A549 treated with ZK216348 at 1 μM for 4 hours (cell line): ENCODE measurements at places on chromosomes 1 and 21. TPM values are rescaled to one million over a fixed set of nuclear protein-coding genes. Genes with fewer than 3 reads are reported as not detected.

Gene DFFA
- total RNA-seq, result 16.2 to 27.0 TPM (median 26.4 TPM) in 5 replicates

Gene IRF6
- 0.05 to 0.18 TPM (median 0.17 TPM) in 5 replicates for total RNA-seq

Gene RGS18
- not detected in 5 replicates for total RNA-seq

Gene OR2L8
- not detected in 5 replicates for total RNA-seq

Gene BSND
- not detected in 5 replicates for total RNA-seq

Gene KCNT2
- 0.08 to 0.10 TPM in 2 of 5 replicates, not detected in the others for total RNA-seq

Gene HCRTR1
- total RNA-seq, result not detected in 5 replicates

Gene ACBD3
- 16.3 to 30.1 TPM (median 27.0 TPM) in 5 replicates for total RNA-seq

Gene RUNX1
- total RNA-seq, result 6.5 to 11.3 TPM (median 8.6 TPM) in 5 replicates

Gene FCRL6
- not detected in 5 replicates for total RNA-seq

Gene TMEM125
- not detected in 5 replicates for total RNA-seq

Gene CSF3R
- not detected in 5 replicates for total RNA-seq

Gene GJA5
- total RNA-seq, result not detected in 5 replicates

Gene PRKAA2
- total RNA-seq, result 1.3 to 2.8 TPM (median 2.3 TPM) in 5 replicates
